ENCODE measurements at places on chromosomes 6 and 20.

DNA sequence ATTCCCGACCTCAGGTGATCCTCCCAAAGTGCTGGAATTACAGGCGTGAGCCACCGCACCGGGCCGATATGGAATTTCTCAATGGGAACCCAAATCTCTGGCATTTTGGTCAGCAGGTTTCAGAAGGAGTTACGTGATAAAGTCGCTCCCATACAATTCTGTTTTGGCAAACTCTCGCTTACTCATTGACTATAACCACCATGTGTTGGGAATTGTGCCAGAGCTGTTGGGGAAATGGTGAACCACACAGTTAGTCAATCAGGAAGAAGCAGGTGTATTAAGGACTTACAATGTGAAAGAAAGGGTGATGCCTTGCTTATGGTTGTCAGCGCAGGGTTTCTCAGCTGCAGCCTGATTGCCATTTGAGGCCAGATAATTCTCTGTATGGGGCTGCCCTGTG lies 410.5 kb downstream of the QKI start:
- DNase-seq = no peak

DNA sequence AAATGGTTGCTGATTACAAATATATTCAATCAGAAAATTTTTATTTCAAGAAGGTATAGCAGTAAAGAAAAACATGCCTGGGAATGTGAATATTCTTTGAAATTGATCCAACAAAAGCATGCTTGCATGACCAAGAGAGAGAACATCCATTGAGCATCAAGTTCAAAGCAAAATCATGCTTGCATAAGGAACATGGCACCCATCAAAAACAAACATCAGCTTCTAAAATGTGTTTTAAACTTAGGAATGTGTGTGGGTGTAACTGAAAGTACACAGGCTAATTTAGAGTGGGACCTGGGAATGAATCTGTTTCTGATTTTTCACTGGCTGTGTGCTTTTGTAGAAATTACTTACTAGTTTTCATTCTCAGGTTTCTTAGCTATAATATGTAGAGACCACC lies 5.6 kb downstream of the SLC17A5 start:
- no peak for DNase-seq

GRCh38 chr6:113394216-113394615 lies 462.9 kb upstream of the MARCKS start:
- DNase-seq = no peak

DNA sequence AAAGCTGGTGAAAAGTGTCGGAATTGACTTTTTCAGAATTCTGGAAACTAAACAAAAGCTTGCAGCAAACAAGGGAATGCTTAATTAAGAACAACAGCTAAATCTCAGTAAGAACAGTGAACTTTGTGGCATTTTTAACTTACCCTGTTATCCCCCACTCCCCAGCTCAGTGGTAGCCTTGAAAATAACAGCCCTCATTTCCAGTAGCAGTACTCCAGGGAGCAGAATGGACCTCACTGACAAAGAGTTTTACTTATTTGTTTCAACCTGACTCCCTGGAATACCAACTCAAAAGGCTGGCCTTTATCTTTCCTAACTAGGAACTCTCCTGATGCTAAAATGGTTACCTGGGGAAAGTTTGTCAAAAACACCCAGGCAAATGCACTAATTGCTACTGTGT lies 108.9 kb downstream of the IMPG1 start:
- DNase-seq = no peak

GRCh38 chr6:108029226-108029921 lies 45.2 kb downstream of the OSTM1 start:
- DNase-seq = no peak

GRCh38 chr20:57540890-57541580 lies 16.1 kb upstream of the CTCFL start:
- DNase-seq = no peak

- no peak for DNase-seq
Measured at GRCh38 chr6:91387290-91388059, 800.6 kb upstream of the MAP3K7 start.

DNA sequence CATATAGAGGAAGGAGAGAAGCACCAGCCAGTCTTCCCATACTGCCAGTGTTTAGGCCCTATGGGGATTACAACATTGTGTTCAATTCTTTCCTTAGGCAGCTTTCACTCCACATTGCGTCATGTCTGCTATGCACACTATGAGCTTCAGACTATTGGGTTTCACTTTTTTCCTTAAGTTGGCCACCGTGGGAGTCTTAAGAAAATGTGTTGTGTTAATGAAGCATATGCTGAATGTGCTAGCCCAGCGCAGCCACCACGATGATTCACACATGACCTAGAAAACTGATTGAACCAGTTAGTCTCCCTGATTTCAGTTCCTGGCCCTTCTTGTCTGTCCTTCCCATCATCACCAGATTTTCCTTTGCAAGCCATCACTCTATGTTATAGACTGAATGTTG lies 21.5 kb downstream of the TUBB2B start:
- DNase-seq = no peak

DNA sequence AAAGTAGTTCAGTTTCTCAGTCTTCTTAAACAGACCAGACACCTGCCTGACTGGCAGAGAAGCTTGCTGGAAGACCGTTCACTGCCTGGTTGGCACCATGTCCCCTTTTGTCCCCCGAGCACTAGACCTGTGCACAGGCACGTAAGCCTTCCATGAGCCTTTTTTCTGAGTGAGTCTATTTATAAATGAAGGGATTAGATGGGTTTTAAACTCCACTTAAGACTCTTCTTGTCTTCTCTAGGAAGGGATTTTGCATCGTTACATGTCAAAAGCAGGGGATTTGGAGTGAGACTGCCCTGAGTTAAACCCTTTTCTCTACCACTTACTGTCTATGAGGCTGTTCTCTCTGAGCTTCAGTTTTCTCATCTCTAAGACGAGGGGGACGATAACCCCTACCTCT lies 37.6 kb downstream of the STK35 start:
- DNase-seq = no peak

DNA sequence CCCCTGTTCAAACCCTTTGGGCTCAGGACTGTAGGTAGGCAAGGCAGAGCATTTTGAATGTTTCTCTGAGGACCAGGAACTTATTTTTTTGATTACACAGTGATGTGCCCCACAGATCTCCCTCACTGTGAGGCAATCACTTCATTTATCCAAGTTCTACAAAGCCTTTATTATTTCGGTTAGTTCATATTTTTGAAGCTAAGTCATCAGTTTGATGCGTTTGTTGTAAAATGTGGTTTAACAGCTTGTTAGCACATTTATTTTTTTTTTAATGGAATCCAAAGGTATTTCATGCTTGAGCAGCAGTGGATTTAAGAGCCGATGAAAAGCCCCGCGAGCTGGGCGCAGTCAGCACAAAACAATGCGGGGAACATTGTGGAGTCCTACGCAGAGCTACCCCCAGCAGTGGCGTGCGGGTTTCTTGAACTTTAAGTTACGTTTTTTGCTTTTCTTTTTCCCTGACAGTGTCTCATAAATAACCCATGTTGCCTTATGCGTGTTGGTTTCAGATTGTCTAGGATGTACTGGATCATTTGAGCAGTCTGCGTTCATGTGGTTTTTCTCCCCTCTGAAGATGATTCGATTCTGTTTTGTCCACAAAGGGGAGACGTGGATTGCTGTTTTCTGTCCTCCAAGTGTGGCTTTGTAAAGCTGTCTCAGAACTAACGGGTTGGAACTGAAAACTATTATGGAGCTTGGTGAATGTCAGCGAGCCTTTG lies 233.6 kb upstream of the BMP2 start:
- DNase-seq = no peak

DNA sequence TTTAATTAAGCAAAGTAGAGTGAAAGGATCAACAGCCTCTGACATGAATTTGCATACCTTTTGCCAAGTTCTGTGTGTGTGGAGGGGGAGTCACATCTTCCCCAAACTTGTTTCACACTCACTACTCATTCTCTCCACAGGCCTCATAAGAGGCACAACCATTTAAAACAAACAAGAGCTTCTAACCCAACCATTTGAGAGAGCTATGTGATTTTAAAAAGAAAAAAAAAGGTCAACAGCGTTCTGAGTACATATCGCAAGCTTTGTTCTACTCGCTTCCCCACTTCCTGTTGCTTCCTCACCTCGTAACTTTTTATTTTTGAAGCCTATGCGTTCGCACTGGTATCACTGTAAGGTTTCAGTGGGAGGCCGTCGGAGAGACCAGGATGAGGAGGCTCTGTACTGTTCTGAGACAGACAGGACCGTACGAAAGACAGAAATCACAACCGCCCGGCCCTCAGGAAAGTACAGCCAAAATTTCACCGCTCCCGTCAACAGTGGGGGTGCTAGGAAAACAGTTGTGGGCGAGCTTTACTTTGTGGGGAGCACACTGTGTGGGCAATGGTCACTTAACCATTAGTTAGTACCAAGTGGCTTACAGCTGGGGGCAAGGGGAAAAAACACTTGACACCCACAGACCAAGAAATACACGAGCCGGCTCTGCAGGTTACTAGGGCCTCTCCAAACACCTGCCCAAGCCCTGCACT lies 61.3 kb downstream of the TRERF1 start:
- no peak for DNase-seq

GRCh38 chr6:147806697-147807096 lies 298.2 kb downstream of the SAMD5 start:
- DNase-seq = no peak

DNA sequence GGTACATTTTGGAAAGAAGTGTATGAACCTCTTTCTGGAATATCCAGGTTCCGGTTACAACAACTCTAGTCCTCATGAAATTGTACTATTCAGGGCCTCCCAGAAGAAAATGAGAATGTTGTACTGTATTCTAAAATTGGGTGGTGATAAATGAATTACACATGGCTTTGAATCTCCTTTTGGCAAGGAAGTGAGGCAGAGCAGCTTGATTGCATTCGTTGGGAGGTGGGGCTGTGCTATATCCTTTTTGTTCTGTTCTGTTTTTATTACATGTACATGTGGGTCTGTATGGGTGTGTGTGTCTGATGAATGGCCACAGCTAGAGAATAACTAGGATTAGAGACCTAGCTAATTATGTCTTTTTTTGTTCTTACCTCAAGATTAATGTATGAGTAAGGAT lies 37.8 kb upstream of the SNRPB2 start:
- no peak for DNase-seq

DNA sequence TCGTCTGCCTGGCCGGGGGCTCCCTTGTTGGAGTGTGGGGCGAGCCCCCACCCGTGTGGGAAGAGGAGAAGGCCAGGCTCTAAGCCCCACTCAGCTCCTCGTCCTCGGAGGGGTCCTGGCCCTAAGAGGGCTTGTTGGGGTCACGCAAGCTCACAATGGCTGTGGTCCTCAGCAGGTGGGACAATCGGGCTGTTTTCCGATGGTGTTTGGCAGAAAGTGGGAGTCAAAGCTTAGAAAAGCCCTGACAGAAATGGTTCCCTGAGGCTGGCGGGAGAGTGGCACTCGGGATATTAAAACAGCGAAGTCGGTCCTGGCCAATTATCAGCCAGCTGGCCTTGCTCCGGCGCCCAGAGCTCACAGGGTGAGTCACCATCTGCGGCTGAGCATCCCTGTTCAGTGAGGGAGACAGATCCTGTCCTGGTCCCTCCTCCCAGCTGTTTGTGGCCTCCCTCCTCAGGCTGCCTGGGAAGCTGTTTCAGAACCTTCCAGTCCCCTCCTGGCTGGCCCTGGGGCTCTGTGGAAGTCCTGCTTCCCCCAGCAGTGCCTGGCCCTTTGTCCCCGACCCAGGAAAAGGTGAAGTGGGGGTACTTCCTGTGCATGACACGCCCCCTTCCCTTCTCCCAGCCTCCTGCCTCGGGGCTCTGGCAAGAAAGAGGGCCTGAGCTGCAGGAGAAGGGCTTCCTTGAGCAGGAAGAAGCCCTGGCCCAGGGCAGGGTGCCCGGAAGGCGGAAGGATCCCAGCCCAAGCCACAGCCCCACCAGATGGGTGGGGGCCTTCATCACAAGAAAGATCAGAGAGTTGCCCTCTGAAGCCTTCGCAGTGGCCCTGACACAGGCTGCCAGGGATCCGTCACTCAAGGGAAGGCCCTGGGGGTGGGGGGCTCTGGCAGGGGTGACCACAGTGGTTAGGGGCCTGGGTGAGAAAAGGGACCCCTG lies 53.6 kb upstream of the BHLHE23 start:
- DNase-seq = no peak

- DNase-seq = no peak
Measured at GRCh38 chr6:315921-316752, 23.9 kb downstream of the DUSP22 start.

- DNase-seq = no peak
Measured at GRCh38 chr20:18971121-18971520, 157.5 kb downstream of the SCP2D1 start.

DNA sequence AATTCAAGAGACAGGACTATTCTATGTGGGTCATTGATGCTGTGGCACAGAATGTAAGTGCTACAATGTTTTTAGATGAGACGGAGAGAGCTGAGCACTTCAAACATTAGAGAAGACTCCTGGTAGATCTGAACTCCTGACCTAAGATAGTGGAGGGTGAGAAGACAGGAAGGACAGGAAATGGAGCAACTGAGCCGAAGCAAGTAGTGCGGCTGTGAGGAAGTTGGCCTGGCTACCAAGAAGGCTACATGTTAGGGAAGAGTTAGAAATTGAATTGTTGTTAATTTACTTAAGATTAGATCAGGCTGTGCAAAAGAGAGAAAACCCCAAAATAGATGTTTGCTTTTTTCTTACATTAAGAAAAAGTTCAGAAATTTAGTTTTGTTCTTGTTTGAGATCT lies 14.4 kb upstream of the MLIP start:
- no peak for DNase-seq

DNA sequence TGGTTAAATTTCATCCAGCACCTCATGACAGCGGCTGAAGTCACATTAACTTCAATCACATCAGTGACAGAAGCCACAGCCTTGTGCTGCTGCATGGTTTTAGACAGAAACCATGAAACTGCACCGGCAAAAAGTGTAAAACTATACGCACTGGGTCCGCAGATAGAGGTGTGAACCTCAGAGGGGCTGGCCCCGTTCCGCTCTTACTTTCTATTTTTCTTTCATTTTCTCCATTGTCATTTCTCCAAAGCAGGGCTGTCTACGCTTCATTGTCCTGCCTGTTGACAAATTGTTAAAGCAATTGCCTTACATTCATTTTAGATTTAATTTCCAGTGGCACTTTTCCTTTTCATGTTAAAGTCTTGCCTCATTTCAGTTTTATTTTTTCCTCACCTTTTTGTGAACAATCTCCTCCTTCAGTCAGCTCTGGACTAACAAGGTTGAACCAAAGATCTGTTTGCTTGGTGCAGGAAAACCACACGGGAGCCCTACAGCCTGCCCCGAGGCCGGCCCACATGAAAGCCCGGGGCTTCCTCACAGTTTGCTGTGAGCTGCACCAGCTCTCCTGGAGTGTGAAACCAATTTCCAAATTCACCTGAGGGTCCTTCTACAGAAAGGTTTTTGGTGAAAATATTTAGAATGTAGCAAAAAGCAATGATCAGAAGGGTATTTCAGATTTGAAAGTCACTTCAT lies 63.7 kb downstream of the PRR18 start:
- no peak for DNase-seq

DNA sequence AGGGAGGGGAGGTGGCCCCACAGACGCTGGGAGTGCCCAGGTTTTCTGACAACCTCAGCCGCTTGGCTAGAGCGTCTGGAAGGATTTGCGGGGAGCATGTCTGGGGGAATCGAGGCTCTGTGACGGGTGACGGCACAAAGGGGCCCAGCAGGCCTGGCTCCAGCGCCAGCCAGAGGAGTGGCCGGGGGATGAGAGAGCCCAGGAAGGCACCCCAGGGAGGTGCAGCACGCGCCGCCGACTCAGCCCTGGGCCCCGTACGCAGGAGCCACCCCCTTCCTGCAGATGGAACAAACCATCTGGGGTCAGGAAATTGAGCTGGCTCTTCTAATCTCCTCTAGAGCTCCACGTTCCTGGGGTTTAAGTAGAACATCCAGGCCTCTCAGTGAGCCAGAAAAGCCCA lies 5.9 kb upstream of the SLCO4A1 start:
- DNase-seq = no peak

Data from dermis blood vessel endothelial cell (primary cell).